ENCODE measurements at places on chromosomes 6 and 20. TPM values are rescaled to one million over a fixed set of nuclear protein-coding genes. Genes with fewer than 3 reads are reported as not detected.

PPP1R16B gene
- total RNA-seq = 2.0 TPM

CGA gene
- not detected for total RNA-seq

DNA sequence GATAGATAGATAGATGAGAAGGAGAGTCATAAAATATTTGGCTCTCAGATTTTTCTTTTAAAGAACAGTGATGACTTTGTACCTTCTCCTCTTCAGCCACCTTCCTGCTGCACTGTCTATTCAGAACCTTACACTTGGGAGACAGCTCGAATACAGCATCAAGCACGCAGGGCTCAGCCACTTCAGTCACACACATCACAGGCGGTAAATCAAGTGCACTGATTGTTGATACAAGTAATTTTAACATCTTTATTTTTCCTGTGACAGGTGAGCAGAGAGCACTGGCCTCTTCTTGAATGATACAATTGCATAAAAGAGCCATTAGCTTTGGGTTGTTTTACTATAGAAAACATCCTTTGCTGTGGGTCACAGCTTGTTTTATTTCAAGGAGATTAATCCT is 1118.5 kb upstream of the EYS start:
- no peaks in the 10 kb centered on the region for H3K36me3 ChIP-seq
- H3K27ac ChIP-seq = no peak overlapping the region
- no peaks in the 10 kb centered on the region for H3K27me3 ChIP-seq
- no peak overlapping the region for H3K4me3 ChIP-seq
- no peaks in the 10 kb centered on the region for H3K4me1 ChIP-seq

- H3K4me3 ChIP-seq = no peak overlapping the region
- H3K4me1 ChIP-seq = no peaks in the 10 kb centered on the region
- no peaks in the 10 kb centered on the region for H3K36me3 ChIP-seq
- no peak for DNase-seq
- H3K27me3 ChIP-seq = no peaks in the 10 kb centered on the region
These were observed 304.2 kb downstream of the TFAP2C start for GRCh38 chr20:56933331-56933698.

DNA sequence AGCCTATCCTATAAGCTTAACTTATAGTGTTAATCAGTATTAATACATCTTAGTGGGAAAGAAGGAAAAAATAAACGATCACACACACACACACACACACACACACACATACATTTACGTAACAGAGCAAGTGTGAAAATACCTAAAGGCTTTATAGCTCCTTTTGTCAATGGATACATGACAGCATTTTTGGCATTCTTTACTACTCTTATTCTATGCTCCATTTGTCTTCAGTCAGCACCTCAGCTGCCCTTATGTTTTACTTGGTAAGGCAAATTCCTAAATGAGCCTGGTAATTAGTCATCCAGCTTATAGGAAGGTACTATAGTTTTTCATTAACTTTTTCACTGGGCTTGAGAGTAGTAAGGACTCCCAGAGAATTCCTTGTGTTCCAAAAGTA is 25.1 kb upstream of the SLC17A3 start:
- H3K36me3 ChIP-seq = no peaks in the 10 kb centered on the region
- no peaks in the 10 kb centered on the region for H3K4me1 ChIP-seq
- H3K27me3 ChIP-seq = no peaks in the 10 kb centered on the region
- no peak for DNase-seq

- no peak for DNase-seq
- no peak overlapping the region for H3K4me3 ChIP-seq
- no peaks in the 10 kb centered on the region for H3K4me1 ChIP-seq
- H3K27me3 ChIP-seq = no peaks in the 10 kb centered on the region
These were observed 552.3 kb upstream of the JARID2 start for GRCh38 chr6:14693301-14694192.

DNA sequence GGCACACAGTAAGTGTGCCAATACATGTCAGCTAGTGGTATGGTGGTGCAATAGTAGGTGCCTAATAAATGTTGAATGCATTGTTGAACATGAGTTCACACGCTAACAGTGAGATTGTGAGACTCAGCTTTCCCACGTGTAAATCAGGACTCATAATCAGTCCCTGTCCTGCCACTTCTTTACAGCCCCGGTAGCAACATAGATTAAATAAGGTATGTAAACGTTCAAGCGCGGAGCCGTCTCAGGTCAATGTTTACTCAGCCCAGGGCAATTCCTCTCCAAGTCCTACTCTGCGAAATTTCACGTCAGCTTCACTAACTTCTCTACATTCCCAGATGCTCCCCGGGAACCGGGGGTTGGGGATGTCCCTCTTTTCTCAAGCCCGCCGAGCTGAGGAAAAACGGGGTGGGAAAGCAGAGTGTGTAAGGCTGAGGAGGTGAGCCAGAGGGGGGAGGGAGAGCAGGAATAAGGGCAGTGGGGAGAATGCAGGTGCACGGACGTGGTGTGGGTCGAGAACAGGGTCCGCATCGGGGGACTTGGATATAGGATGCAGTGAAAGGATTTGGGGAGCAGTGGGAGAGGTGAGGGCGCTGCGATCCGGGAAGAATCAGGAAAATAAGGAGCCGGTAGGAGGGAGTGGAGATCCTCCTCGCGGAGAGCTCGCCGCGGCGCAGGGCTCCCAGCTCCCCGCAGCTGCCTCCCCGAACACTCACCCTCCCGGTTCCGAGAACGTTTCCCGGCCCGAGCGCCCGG is 544 bp upstream of the TP53INP2 start:
- peaks cover 3% of the 10 kb centered on the region for H3K4me1 ChIP-seq
- H3K4me3 ChIP-seq = peak overlapping the region; percentile 81
- DNase-seq = peak; percentile 63
- H3K36me3 ChIP-seq = no peaks in the 10 kb centered on the region
- H3K27ac ChIP-seq = peak overlapping the region; percentile 95

- peaks cover 4% of the 10 kb centered on the region for H3K4me1 ChIP-seq
- DNase-seq = no peak
- H3K36me3 ChIP-seq = no peaks in the 10 kb centered on the region
These were observed 58.1 kb downstream of the RNF217 start for GRCh38 chr6:125020385-125020784.

- H3K4me1 ChIP-seq = no peaks in the 10 kb centered on the region
- peak; percentile 60 for DNase-seq
- no peaks in the 10 kb centered on the region for H3K27me3 ChIP-seq
These were observed 2.1 kb downstream of the MYL9 start for GRCh38 chr20:36543184-36544133.

GRCh38 chr20:33545763-33546162 is 55.9 kb downstream of the CBFA2T2 start:
- H3K4me1 ChIP-seq = no peaks in the 10 kb centered on the region
- no peaks in the 10 kb centered on the region for H3K36me3 ChIP-seq
- no peaks in the 10 kb centered on the region for H3K27me3 ChIP-seq
- no peak overlapping the region for H3K4me3 ChIP-seq
- H3K27ac ChIP-seq = no peak overlapping the region
- DNase-seq = no peak

ADAM33 gene
- 6.7 TPM for total RNA-seq

GRCh38 chr20:54382419-54382818 is 93.0 kb upstream of the DOK5 start:
- no peaks in the 10 kb centered on the region for H3K36me3 ChIP-seq
- no peaks in the 10 kb centered on the region for H3K4me1 ChIP-seq
- DNase-seq = no peak
- no peak overlapping the region for H3K27ac ChIP-seq
- no peak overlapping the region for H3K4me3 ChIP-seq
- H3K27me3 ChIP-seq = no peaks in the 10 kb centered on the region

BMP2 gene
- total RNA-seq = 57.3 TPM

- H3K4me3 ChIP-seq = no peak overlapping the region
- H3K27ac ChIP-seq = no peak overlapping the region
- H3K4me1 ChIP-seq = no peaks in the 10 kb centered on the region
- no peaks in the 10 kb centered on the region for H3K27me3 ChIP-seq
- no peak for DNase-seq
These were observed 38.9 kb downstream of the RPP40 start for GRCh38 chr6:4964675-4965561.

DNA sequence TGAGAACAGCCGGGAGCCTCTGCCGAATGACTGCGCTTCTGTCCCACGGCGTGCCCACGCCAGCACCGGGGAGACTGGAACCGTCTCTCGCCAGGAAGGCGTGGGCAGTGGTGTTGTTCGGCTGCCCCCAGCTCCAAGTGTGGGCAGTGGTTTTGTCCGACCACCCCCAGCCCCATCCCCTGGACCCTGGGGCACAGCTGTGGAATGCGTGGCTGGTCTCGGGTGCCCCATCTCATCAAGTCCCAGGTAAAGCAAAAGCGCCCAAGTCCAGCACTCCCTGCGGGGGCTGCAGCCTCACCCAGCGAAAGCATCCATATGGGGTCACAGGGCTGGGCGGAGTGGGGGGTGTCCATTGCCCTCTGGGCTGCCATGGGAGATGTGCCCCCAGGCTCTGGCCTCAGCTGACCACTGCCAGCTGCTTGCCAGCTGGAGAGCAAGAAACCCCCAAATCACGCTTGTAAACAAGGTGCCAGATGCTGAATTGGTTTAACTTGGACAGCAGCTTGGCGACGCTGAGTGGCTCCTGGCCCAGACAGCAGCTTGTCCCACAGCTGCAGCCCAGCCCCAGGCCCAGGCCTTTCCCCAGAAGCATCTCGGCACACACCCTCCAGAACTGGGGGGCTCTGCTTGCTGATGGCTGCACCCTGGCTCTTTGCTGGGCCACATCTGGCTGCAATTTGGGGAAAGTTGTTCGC is 4.5 kb downstream of the CABLES2 start:
- H3K27me3 ChIP-seq = no peaks in the 10 kb centered on the region
- H3K27ac ChIP-seq = no peak overlapping the region
- no peak overlapping the region for H3K4me3 ChIP-seq
- DNase-seq = no peak
- no peaks in the 10 kb centered on the region for H3K36me3 ChIP-seq
- H3K4me1 ChIP-seq = peaks cover 14% of the 10 kb centered on the region

DNA sequence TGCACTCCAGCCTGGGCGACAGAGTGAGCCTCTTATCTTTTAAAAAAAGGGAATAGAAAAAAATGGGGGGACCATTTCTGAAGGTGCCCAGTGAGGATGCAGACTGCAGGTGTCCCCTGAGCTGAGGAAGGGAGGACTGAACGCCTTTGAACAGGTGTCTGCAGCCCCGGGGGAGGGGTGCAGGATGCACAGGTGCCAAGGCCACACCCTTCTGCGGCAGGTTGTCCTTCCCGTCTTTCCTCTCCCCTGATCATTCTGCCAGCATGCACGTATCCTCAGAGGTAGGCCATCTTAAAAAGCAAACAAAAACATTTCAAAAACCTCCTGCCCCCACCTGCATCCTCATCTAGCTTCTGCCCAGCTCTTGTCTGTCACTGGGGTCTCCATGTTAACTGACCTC is 101.3 kb downstream of the MTHFD1L start:
- DNase-seq = peak; percentile 27
- H3K27ac ChIP-seq = no peak overlapping the region
- no peaks in the 10 kb centered on the region for H3K36me3 ChIP-seq
- H3K4me3 ChIP-seq = no peak overlapping the region
- no peaks in the 10 kb centered on the region for H3K27me3 ChIP-seq
- no peaks in the 10 kb centered on the region for H3K4me1 ChIP-seq

GRCh38 chr6:165855856-165856255 is 192.8 kb upstream of the PDE10A start:
- H3K27me3 ChIP-seq = peaks cover 20% of the 10 kb centered on the region
- no peak overlapping the region for H3K27ac ChIP-seq
- H3K36me3 ChIP-seq = no peaks in the 10 kb centered on the region
- no peak overlapping the region for H3K4me3 ChIP-seq

MEI4 gene
- not detected for total RNA-seq

HLA-DRA gene
- 185 TPM for total RNA-seq

DNA sequence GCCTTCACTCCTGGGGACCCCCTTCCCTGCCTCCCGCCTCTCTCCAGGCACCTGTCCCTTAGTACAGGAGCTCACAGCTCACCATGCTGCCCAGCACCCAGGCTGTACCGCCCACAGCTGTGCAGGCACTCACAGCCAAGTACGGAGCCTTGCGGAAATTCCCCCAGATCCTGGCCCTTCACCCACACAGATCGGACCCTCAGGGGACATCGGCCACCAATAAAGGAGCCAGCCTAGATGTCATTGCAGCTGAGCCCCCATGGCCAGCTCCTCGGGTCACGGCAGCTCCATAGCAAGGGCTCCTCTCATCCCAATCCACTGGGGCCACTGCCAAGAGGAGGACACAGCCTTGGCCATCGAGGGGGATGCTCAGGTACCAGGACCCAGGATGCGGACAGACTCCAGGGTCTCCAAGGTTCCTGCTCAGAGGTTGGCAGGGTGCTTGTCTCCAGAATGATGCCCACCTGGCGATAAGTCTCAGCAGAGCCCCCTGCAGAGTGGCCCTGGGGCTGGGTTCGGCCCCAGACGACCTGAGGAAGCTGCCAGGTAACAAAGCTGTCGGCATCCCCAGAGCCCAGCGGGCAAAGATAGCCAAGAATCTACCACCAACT is 82.3 kb downstream of the YTHDF1 start:
- H3K27me3 ChIP-seq = peaks cover 4% of the 10 kb centered on the region
- DNase-seq = no peak
- H3K36me3 ChIP-seq = no peaks in the 10 kb centered on the region

UFL1 gene
- 28.6 TPM for total RNA-seq

GRCh38 chr6:135227349-135227748 is 46.2 kb downstream of the MYB start:
- DNase-seq = no peak
- H3K4me3 ChIP-seq = no peak overlapping the region
- H3K36me3 ChIP-seq = no peaks in the 10 kb centered on the region
- no peak overlapping the region for H3K27ac ChIP-seq

C6orf118 gene
- total RNA-seq = not detected

- no peaks in the 10 kb centered on the region for H3K36me3 ChIP-seq
- H3K27me3 ChIP-seq = no peaks in the 10 kb centered on the region
- H3K27ac ChIP-seq = no peak overlapping the region
- H3K4me3 ChIP-seq = no peak overlapping the region
These were observed 51.2 kb upstream of the GPR31 start for GRCh38 chr6:167208819-167209576.

GRCh38 chr6:134173366-134173725 is 120.9 kb upstream of the SLC2A12 start:
- no peak overlapping the region for H3K27ac ChIP-seq
- H3K4me1 ChIP-seq = no peaks in the 10 kb centered on the region
- H3K27me3 ChIP-seq = no peaks in the 10 kb centered on the region

GOPC gene
- total RNA-seq = 28.4 TPM

GRCh38 chr6:113364766-113365165 is 492.4 kb upstream of the MARCKS start:
- H3K36me3 ChIP-seq = no peaks in the 10 kb centered on the region
- DNase-seq = no peak
- H3K4me3 ChIP-seq = no peak overlapping the region
- H3K27me3 ChIP-seq = no peaks in the 10 kb centered on the region

- no peak overlapping the region for H3K27ac ChIP-seq
- H3K27me3 ChIP-seq = no peaks in the 10 kb centered on the region
- no peak overlapping the region for H3K4me3 ChIP-seq
- H3K36me3 ChIP-seq = no peaks in the 10 kb centered on the region
These were observed 31.4 kb downstream of the ALDH8A1 start for GRCh38 chr6:134918418-134918961.

SEL1L2 gene
- total RNA-seq = not detected

- no peak overlapping the region for H3K27ac ChIP-seq
- H3K4me3 ChIP-seq = no peak overlapping the region
- H3K4me1 ChIP-seq = no peaks in the 10 kb centered on the region
- H3K36me3 ChIP-seq = no peaks in the 10 kb centered on the region
These were observed 41.7 kb downstream of the RNF24 start for GRCh38 chr20:3973705-3974104.

- no peak overlapping the region for H3K27ac ChIP-seq
- H3K27me3 ChIP-seq = peaks cover 25% of the 10 kb centered on the region
These were observed 320 bp downstream of the RIMS4 start for GRCh38 chr20:44810061-44810390.

IP6K3 gene
- 0.17 TPM for total RNA-seq
